ENCODE measurements at places on chromosomes 12 and 14.

- H3K4me3 ChIP-seq, result peak overlapping the region; percentile 90
- H3K27ac ChIP-seq, result peak overlapping the region; percentile 89
- H3K27me3 ChIP-seq, result no peaks in the 10 kb centered on the region
These were observed 412 bp upstream of the TEP1 start for GRCh38 chr14:20413744-20414082.

DNA sequence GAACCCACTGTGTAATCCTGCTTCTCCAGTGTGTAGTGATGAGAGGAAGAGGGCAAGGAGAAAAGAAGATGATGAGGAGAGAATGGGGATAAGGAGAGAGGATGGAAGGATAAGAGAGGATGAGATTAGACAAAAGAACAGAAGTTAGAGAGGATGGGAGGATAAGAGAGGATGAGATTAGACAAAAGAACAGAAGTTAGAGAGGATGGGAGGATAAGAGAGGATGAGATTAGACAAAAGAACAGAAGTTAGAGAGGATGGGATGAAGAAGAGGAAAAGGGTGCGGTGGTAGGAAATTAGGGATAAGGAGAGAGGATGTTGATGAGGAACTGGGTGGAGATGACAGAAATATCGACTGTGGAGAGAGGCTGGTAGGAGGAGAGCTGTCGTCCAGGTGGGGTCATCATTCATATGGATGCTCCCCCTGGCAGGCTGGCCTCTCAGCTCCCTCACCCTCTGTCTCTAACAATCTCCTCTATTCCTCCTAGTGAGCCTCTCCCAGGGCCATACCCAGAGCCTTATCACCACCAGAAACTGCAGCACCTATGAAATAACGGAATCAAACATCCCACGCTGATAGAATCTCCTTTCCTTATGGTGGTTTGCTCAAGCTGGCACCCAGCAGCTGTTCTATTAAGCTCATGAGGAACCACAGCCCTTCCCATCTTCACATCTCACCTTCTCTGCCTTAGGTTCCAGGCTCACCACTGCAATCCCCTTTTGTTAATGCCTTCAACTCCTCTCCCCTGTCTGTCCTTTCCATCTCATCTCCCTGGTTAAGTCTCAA, 6.0 kb upstream of the CIROP start:
- H3K4me3 ChIP-seq, result no peak overlapping the region
- DNase-seq, result no peak
- peaks cover 6% of the 10 kb centered on the region for H3K27me3 ChIP-seq
- no peak overlapping the region for H3K27ac ChIP-seq

DNA sequence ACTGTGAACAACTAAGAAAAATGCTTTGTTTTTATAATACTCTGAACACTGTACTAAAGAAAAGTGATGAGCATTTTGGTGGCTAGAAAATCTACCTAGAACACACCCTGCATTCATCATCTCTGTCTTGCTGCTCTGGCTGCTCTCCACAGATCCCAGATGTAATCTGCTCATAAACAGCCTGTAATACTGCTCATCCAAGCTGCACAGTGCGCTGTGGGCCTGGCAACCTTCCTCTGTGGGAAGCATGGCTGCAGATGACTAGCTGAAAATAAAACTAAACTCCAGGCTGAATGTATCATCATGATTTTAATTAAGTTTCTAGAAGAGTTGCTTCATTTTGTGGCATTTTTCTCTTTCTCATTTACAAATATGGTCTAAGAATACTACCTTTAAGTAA, 200.7 kb downstream of the SLC2A13 start:
- no peak overlapping the region for H3K4me3 ChIP-seq
- H3K36me3 ChIP-seq, result no peaks in the 10 kb centered on the region
- no peak for DNase-seq
- no peaks in the 10 kb centered on the region for H3K27me3 ChIP-seq

DNA sequence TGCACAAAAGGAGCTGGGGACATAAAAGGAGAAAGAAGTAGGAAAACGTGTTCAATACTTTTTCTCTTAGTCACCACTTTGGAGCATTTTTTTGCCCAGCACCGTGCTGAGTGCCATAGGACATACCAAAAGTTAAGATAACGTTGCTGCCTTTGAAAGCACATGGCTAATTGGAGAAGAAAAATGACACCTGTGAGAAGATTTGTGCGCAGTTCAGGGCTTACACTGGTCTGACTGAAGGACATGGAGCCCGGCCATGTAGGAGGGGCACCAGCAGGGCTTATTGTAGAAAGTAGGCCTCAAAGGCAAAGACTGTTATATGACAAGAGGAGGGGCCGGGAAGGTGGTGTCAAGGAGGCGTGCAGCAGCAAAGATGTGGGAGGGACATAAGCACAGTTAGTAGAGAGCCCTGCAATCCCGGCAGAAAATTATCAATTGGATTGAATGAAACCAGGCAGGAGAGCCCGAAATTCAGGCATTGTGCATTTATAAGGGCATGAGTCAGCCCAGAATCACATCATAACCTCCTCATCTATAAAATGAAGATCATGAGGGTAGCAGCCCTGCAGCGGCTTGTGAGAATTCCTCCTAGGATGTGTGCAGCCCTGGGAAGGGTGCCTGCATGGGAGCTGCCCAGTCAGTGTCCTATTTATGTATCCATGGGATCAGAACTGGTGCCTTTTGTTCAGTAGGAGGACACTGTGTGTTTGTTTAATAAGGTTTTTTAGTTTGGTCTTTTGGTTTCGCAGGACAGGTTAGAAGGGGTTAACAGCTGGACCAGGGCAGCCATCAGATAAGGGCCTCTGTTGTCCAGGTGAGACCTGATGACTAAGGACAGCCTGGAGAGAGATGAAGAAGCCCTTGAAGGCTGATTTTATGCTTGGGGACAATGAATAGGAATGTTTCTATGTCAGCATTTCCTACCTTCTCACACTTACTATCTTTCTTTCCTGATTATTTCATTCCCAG, 122.4 kb downstream of the GPR135 start:
- peaks cover 8% of the 10 kb centered on the region for H3K36me3 ChIP-seq
- no peak overlapping the region for H3K27ac ChIP-seq
- H3K4me3 ChIP-seq, result no peak overlapping the region
- no peaks in the 10 kb centered on the region for H3K27me3 ChIP-seq
- no peak for DNase-seq
- no peaks in the 10 kb centered on the region for H3K4me1 ChIP-seq

DNA sequence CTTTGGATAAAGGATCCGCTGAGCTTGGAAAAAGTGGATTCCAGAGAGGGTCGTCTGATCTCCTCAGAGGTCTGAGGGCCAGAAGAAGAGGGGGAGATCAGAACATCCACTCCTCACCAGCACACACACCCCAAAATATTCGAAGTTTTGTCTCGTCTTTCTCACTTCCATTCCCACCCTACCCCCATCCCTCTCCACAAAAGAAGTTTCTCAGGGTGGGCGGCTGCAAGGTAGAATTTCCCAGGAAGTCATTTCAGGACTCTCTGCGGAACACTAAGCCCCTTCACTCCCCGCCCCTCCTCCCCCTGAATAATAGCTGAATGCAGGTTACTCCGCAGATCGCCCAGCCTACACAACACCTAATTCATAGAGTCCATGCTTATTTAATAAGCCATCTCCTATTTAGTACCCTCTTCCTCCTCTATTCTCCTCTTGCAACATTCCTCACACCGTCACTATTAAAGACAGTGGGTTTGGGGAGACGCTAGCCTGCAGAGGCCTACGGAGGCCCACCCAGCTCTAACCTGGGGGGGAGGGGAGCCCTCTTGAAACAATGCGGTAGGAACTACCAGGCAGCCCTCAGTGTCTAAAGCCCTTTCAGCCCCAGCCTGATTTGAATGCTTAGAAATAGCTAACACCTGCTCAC, 649 bp upstream of the SALL2 start:
- H3K4me3 ChIP-seq, result peak overlapping the region; percentile 69
- peaks cover 16% of the 10 kb centered on the region for H3K4me1 ChIP-seq
- peak overlapping the region; percentile 14 for H3K27ac ChIP-seq
- no peak for DNase-seq
- no peaks in the 10 kb centered on the region for H3K36me3 ChIP-seq

DNA sequence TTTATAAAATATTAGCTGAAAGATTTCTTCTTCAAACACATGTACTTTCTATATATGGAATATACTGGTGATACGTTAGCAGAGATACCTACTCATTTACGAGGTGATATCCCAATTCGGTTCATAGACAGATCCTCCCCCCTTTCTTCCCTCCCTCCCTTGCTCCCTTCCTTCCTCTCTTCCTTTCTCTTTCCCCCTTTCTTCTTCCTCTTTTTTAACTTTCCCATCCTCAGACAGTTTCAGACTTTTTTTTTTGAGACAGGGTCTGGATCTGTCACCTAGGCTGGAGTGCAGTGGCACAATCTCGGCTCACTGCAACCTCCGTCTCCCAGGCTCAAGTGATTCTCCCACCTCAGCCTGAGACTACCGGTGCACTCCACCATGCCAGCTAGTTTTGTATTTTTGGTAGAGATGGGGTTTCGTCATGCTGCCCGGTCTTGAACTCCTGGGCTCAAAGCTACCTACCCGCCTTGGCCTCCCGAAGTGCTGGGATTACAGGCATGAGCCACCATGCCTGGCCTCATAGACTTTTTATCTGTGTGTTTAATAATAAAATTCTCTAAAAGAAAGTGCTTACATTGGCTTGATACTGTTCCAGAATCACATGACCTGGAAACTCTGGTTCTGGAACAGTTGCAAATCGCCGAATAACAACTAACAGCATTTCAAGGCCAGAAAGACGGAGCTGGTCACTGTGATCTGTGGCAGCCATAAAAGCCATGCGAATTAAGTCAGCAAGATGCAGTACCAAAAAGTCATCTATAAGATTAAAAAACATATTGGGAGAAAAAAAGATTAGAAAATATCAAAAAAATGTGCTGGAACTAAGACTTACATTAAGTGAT, 99.2 kb downstream of the HEATR5A start:
- no peak overlapping the region for H3K4me3 ChIP-seq
- no peaks in the 10 kb centered on the region for H3K36me3 ChIP-seq
- H3K4me1 ChIP-seq, result no peaks in the 10 kb centered on the region
- DNase-seq, result no peak
- no peaks in the 10 kb centered on the region for H3K27me3 ChIP-seq

- H3K4me3 ChIP-seq, result no peak overlapping the region
- H3K27ac ChIP-seq, result no peak overlapping the region
- H3K27me3 ChIP-seq, result no peaks in the 10 kb centered on the region
- no peaks in the 10 kb centered on the region for H3K4me1 ChIP-seq
- DNase-seq, result no peak
These were observed 379.5 kb downstream of the LRFN5 start for GRCh38 chr14:41986083-41986645.

GRCh38 chr14:50944647-50945413, 547 bp upstream of the PYGL start:
- H3K27me3 ChIP-seq, result peaks cover 31% of the 10 kb centered on the region
- H3K4me1 ChIP-seq, result peaks cover 10% of the 10 kb centered on the region
- H3K27ac ChIP-seq, result peak overlapping the region; percentile 65
- no peaks in the 10 kb centered on the region for H3K36me3 ChIP-seq
- peak overlapping the region; percentile 80 for H3K4me3 ChIP-seq

GRCh38 chr14:23006188-23006534, 3.8 kb downstream of the C14orf93 start:
- peak overlapping the region; percentile 96 for H3K4me3 ChIP-seq
- no peaks in the 10 kb centered on the region for H3K36me3 ChIP-seq
- H3K27me3 ChIP-seq, result no peaks in the 10 kb centered on the region
- DNase-seq, result no peak

GRCh38 chr14:36462890-36463289, 57.1 kb downstream of the NKX2-1 start:
- no peaks in the 10 kb centered on the region for H3K36me3 ChIP-seq
- no peaks in the 10 kb centered on the region for H3K4me1 ChIP-seq
- H3K27ac ChIP-seq, result no peak overlapping the region

GRCh38 chr12:132517013-132517739, 27.2 kb downstream of the FBRSL1 start:
- H3K27me3 ChIP-seq, result no peaks in the 10 kb centered on the region
- no peak overlapping the region for H3K27ac ChIP-seq
- H3K4me3 ChIP-seq, result no peak overlapping the region
- no peak for DNase-seq

DNA sequence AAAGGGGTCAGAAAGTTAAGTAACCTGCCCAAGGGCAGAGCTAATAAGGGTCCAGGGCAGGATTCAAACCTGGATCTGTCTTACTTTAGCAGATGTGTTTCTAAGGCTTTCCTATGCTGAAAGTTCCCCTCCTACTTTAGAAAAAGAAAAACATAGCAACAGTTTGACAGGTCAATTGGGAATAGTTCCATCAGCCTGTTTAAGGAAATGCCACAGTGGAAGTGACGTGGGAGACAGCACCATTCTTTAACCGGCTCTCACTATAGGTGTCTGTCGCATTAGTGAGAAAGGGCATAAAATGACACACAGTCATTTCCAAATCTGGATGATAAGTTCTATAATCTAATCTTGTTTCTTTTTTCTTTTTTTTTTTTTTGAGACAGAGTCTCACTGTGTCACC, 7.3 kb downstream of the ALDH1L2 start:
- H3K4me1 ChIP-seq, result no peaks in the 10 kb centered on the region
- H3K27ac ChIP-seq, result no peak overlapping the region
- H3K27me3 ChIP-seq, result no peaks in the 10 kb centered on the region
- H3K36me3 ChIP-seq, result no peaks in the 10 kb centered on the region
- H3K4me3 ChIP-seq, result no peak overlapping the region
- no peak for DNase-seq

GRCh38 chr12:124737772-124738635, 125.7 kb downstream of the SCARB1 start:
- H3K36me3 ChIP-seq, result no peaks in the 10 kb centered on the region
- peaks cover 6% of the 10 kb centered on the region for H3K27me3 ChIP-seq
- H3K4me1 ChIP-seq, result peaks cover 52% of the 10 kb centered on the region

- peaks cover 50% of the 10 kb centered on the region for H3K27me3 ChIP-seq
- no peak for DNase-seq
- H3K4me3 ChIP-seq, result no peak overlapping the region
- peaks cover 19% of the 10 kb centered on the region for H3K4me1 ChIP-seq
These were observed 18.4 kb upstream of the ANKRD33 start for GRCh38 chr12:51869496-51869865.

- H3K36me3 ChIP-seq, result peaks cover 32% of the 10 kb centered on the region
- no peak for DNase-seq
- H3K4me1 ChIP-seq, result peaks cover 24% of the 10 kb centered on the region
- H3K27ac ChIP-seq, result no peak overlapping the region
These were observed 13.8 kb downstream of the EXOC5 start for GRCh38 chr14:57254884-57255283.

Data from activated naive CD8-positive, alpha-beta T cell treated with anti-CD3 and anti-CD28 coated beads, Interleukin-2, amount 50 U/mL, for 24 hours (primary cell).